ENCODE measurements at places on chromosomes 6 and 20.

DNA sequence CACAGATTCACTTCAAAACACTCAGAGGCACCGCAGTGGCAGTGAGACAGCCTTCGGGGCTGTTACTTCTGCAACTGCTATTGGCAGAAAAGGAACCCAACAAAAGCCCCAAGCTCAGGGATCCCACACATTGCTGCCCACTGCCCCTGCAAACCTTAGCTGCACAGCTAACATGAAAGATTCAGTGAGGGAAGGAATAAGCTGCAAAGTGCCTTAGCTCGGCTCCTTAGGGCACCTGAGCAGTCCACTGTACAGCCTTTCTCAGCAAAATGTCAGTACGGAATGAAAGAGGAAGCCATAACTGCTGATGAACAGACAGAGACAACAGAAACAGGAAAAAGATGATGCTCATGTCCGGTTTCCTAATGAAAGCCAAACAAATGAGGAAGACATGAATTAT is 179.7 kb upstream of the SHLD1 start:
- no peak for DNase-seq

GRCh38 chr6:2566048-2566447 is 184.7 kb downstream of the MYLK4 start:
- DNase-seq = no peak

DNA sequence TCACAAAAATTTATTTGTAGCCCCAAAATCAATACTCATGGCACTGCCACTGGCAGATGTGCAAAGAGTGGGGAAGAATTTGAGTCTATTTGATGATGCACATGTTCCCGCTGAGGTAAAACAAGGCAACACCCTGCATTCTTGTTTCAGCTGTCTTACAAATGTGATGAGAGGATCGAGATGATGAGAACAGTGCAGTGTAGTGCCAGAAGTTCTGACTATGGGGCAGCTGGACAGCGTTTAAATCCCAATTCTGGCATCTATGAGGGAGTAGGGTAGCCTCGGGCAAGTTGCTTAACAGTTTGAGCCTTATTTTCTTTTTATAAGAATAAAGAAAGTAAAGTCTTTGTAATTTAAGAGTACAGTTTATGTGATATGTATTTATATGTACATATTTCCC is 296.7 kb upstream of the FKBP1C start:
- no peak for DNase-seq

DNA sequence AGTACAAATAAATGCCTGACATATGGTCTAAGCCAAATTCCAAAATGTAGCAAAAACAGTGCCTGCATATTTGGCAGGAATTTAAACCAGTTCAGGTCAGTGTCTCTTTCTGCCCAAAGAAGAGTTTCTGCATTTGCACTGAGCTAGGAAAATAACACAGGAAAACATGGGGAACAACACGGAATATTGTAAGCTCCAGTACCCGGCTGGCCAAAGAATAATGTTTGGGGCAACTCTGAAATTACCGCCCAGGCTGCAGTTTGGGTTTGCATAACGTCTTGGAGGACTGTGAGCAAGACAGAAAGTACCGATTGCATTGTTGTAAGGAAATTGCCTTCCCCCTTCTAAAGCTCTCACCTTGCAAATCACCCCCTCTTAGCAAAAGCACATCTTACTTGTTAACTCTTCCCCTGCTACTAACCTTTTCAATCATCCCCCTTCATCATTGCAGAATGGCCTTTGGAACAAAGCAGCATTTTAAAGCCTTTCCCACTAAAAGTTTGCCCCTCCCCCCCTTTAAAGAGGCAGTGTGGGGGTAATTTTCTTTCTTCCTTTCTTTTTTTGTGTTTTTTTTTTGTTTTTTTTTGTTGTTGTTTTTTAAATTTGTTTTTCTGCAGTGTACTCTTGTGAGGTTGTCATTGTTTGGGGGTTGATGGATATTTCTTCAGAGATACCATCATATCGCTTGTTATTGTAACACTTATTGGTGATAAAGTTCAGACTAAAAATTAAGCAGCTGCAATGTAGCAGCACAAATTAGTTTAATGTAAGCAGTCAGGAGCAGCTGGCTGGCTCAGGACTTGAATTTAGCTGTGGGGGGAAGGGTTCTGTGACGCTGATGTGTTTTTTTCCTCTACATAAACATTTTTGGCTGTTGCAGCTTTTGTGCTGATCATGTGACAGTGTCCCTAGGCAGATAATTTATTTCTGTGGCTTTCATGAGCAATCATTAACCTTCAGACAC is 100.0 kb upstream of the CITED2 start:
- no peak for DNase-seq

- no peak for DNase-seq
Observed at GRCh38 chr20:61519488-61519887, 267.4 kb downstream of the CDH4 start.

GRCh38 chr20:60977901-60978300 is 274.2 kb upstream of the CDH4 start:
- DNase-seq = no peak

DNA sequence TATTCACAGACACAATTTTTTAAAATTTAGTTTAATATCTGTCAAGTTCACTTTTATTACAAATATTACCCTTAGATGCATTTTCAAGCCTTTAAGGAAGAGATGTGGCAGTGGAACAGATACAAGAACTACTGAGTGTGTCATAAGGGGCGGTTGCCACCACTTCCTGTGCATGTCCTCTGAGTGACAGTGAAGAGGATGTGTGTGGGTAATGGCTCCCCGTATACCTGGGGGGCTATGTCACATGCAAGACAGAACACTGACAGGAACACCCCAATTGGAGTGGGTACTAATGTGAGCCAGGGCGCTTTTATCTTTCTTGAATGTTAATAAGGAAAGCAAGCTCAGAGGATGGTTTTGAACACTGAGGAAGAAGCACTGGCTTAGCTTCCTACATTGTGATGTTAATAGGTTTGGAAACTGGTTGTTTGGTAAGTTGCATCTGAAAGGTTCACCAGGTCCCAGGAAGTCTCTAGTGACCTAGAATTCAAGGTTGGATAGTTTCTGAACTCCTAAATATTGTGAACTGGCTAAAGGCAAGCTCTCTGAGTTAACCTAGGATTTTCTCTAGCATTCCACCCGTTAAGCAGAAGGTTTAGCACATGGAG is 83.4 kb upstream of the ASF1A start:
- DNase-seq = no peak
